ENCODE measurements at places on chromosomes 13 and 19.

DNA sequence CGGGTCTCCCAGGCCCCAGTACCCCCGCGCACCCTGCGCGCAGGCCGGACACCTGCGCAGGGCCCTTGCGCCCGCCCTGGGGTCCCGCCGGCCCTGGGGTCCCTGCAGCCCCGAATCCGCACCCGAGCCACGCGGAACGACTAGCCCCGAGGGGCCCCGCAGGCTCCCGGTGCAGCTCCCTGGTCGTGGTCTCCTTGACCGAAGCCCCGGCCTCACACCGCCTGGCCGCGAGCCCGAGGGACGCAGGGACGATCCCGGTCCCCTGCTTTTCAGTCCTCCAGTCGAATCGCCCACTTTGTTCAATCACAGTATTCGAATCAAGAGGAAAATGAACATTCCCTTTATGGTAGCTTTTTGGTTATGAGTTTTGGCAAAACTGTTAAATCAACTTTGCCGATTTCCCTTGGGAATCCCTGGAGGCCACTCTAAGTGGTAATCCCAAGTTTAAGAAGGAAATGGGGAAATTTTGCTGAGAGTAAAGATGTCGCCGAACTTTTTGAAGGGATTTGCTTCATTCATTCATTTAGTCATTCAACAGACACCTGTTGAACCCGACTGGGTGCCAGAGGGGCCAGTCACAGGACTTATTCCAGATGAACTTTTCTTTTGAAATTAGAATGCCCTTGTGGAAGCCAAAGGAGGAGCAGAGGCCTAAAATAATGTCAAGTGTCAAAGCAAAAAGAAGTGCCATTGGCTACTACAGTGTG is 75.0 kb downstream of the ZIC5 start:
- DNase-seq = no peak

DNA sequence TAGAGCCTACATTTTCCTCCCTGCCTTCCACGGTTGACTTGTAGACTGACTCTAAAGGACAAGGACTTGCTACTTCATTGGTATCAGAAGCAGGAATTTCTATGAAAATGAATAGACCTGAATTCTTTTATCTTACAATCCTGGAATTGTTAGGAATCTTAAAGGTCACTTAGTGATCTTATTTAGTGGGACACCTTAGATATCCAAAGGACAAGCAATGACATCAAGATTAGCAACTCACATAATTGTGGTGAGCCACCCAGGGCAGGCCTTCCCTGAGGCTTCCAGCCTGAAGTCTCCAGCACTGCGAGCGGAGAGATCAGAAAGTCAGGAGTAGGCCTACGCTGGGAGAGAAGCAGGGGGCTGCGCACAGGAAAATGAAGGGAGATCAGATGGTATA is 37.8 kb downstream of the KLF5 start:
- no peak for DNase-seq

- no peak for DNase-seq
These were observed 35.1 kb downstream of the TMEM161A start for GRCh38 chr19:19103167-19103566.

- no peak for DNase-seq
These were observed 128.3 kb downstream of the LMO7 start for GRCh38 chr13:75764251-75764925.

DNA sequence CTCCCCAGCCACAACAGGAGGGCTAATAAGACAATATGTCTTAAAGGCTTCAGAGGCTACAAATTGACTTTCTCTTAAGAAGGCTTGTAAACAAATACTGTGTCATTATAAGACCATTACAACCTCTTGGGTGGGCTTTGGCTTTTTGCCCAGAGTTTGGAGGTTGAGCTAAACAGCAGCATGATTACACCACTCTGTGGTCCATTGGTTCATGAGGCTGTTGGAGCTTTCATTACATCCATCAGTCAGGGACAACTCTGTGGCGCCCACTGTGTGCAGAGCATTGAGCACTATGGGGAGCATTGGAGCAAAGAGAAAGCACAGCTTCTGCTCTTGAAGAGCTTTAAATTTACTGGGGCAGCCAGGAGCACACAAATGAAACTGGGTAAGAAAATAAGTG is 75.9 kb downstream of the TNFSF11 start:
- no peak for DNase-seq

GRCh38 chr13:106161146-106161545 is 374.3 kb downstream of the EFNB2 start:
- DNase-seq = no peak

- DNase-seq = no peak
These were observed 1708.9 kb downstream of the SLITRK5 start for GRCh38 chr13:89380101-89380500.

DNA sequence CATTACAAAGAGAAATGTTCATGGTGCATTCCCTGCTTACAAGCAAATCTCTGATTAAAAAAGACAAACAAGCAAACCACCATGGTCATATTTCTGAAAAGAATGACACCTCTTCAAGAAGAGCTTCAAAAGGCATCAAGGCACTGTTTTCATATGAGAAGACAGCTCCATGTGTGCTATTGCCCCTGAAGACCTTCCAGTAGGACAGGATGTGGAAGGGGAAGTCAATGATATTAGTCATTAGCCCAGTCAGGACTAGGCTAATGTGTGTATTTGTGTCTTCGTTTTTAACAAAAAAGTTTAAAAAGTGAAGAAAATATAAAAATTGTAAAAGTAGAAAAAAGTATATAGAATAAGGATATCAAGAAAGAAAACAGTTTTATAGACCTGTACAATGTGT is 534.7 kb upstream of the ARGLU1 start:
- no peak for DNase-seq

DNA sequence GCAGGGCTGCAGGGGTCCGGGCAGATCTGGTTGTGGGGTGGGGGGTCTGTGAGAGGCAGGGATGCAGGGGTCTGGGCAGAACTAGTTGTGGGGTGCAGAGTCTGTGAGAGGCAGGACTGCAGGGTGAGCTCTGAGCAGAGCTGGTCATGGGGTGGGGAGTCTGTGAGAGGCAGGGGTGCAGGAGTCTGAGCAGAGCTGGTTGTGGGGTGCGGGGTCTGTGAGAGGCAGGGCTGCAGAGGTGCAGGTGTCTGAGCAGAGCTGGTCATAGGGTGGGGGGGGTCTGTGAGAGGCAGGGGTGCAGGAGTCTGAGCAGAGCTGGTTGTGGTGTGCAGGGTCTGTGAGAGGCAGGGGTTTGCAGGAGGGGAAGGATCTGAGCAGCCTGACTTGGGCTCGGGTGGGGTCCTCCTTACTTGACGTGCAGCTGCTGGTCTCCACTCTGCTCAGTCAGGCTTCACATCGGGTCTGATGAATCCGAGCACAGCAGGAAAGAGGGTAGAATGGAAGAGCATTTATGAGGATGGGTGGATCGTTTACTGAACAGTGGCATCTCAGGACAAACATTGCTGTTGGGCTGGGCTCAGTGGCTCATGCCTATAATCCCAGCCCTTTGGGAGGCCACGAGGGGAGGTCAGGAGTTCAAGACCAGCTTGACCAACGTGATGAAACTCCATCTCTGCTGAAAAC is 31.2 kb downstream of the IGFL2 start:
- no peak for DNase-seq

DNA sequence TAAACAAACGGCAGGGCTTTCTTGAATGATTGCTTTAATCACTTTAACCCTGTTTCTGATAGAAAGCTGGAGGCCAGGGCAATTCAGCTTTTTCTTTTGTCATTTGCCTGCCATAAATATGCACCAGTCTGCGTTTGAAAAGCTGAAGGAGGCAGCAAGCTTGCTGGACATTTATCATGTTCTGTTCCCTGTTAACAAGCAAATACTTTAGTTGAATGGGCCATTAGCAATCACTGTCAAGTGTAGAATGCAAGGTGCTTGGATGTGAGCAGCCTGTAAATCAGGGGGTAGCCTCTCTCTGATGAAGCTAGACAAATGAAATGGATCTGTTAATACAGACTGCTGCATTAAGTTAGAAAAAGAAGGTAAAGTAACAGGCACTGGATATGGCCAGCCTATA is 7.6 kb downstream of the EFNB2 start:
- DNase-seq = no peak

DNA sequence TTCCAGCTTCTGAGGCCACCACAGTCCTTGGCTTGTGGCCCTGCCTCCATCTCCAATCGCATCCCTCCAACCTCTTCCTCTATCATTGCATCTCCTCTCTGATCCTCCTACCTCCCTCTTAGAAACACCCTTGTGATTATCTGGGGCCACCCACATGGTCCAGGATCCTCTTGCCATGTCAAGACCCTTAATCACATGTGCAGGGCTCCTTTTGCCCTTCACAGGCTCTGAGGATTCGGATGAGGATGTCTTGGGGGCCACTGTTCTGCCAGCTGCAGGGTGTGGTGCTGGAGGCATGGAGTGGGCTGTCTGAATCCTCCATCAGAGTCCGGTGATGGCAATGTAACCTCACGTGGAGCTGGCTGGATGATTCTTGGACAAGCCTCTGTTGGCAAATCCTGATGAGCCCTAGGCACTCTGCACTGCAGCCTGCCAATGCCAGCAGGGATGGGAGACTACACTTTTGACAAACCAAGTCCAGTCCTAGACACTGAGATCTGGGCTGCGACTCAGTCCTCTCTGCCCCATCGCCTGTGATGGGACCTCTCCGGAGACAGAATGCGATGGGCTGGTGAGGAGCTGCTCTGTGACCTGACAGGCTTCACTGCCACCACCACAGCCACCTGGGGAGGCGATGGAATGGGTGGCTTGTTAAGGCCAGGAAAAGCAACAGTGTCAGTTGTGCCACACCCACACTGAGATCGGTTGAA is 61.2 kb downstream of the CCDC70 start:
- no peak for DNase-seq

DNA sequence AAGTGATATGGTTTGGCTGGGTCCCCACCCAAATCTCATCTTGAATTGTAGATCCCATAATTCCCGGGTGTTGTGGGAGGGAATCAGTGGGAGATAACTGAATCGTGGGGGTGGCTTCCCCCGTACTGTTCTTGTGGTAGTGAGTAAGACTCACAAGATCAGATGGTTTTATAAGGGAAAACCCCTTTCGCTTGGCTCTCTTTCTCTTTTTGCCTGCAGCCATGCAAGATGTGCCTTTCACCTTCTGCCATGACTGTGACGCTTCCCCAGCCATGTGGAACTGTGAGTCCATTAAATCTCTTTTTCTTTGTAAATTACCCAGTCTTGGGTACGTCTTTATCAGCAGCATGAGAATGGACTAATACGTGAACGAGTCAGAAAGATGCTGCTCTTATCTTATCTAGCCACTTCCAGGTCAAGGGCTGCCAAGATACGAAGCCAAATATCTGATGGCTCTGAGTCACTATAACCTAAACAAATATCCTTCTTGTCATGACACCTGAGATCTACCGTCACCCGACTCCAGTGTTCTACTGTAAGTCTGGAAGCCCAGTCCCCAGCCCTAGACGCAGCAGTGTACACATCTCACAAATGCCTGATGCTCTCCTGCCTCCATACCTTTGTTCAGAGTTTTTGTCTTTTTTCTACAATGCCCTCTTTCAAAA is 45.9 kb downstream of the SLC15A1 start:
- DNase-seq = no peak

DNA sequence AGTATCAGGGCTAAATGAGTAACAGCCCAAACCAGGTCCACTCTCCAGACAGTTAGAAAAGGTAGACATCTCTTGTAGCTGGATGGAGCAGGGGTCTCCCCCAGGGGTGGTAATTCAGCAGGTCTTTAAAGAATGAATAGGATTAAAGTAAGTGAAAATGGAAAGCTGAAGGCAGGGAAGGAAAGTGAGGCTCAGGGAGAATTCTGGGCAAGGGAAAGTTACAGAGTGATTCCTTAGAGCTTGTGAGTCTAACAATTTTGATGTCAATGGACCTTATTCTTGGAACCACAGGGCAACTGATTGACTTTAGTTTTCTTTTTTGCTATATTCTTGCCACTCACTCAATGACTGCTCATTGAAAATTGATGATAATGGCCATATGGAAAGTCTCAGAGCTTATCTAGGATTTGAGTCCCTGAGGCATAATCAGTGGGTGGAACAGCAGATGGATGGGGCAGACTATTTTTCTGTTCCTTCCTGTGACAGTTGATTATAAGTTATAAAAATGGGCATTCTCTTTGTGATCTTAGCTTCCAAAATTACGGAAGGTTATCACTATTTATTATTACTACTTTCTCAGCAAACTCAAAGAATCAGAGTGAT is 76.9 kb downstream of the LRCH1 start:
- no peak for DNase-seq

GRCh38 chr13:38173403-38173802 is 176.2 kb upstream of the UFM1 start:
- DNase-seq = no peak

DNA sequence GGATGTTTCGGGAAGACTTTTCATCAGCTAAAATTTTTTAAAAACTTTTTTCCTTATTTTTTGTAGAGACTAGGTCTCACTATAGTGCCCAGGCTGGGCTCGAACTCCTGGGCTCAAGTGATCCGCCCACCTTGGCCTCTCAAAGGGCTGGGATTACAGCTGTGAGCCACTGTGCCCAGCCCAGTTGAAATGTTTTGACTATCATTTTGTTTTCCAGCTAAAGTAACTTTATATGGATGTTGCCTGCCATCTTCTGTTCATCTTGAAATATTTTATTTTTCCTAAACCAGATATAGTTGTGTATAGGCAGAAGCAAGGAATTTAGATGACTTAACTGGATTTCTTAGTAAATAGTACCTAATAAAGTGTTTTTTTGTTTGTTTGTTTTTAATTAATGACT is 7.0 kb downstream of the CAB39L start:
- no peak for DNase-seq

GRCh38 chr19:6060600-6061375 is 49.5 kb downstream of the RFX2 start:
- DNase-seq = peak; percentile 59

GRCh38 chr13:20191311-20192157 is 1.2 kb downstream of the GJB2 start:
- DNase-seq = no peak

- DNase-seq = no peak
These were observed 56.5 kb downstream of the ARHGEF7 start for GRCh38 chr13:111171629-111172028.

DNA sequence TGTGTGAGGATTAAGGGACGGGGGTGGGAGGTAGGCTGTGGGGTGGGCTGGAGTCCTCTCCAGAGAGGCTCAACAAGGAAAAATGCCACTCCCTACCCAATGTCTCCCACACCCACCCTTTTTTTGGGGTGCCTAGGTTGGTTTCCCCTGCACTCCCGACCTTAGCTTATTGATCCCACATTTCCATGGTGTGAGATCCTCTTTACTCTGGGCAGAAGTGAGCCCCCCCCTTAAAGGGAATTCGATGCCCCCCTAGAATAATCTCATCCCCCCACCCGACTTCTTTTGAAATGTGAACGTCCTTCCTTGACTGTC is 5.5 kb downstream of the FOSB start:
- DNase-seq = no peak

DNA sequence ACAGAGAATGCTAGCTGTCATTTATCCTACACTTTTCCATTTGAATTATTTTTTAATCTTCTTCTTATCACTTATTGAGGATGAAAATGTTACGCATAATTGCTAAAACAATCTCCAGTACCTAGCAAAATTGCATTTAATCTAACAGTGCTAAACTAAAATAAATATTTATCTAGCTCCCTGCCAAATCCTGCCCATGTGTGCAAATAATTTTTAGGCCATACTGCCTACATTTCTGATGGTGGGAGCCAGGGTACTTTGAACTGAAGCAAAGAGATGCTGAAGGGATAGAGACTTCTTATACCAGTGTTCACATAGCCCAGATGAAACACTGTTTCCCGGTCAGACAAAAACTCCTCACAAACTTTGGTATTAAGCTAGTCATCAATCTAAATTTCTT is 1268.7 kb upstream of the PCDH20 start:
- DNase-seq = no peak

Measured in CD4-positive, alpha-beta T cell treated with Interleukin-15 for 1 hour (primary cell).